ENCODE measurements at places on chromosomes 2 and 18.

DNA sequence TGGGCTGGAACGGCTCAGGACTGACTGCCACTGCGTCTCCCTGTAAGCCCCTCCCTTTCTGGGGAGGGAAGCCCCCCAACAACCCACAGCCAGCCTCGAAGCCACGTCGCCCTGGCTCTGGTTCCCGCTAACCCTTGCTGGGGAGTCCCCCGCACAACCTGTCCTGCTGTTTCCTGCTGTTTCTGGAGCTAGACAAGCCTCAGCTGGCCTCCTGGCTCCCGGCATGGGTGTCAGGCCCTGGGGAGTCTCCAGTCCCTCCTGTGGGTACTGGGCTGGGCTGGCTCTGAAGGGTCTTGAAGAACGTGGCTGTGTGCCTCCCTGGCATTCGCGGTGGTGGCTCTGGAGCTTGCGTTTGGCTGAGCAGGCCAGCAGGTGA lies 20.9 kb downstream of the NFATC1 start:
- DNase-seq = no peak

DNA sequence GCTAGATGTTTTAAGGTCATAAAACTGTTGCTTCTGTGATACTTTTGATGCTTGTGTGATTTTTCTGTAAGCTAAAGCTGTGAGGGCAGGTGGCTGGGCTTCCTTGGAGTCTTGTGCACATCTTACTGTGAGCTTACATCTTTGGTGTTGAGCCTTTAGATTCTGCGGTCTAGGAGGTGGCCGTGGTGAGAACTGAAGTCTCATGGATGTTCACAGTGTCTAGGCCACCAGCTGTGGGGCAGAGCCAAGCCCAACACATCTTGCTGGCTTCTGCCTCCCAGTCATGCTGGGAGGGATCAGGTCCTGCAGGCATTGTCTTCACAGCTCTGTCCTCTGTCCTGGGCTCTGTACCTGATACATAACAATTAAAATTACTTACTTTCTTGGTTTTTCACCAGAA lies 219.7 kb upstream of the HS6ST1 start:
- DNase-seq = no peak

DNA sequence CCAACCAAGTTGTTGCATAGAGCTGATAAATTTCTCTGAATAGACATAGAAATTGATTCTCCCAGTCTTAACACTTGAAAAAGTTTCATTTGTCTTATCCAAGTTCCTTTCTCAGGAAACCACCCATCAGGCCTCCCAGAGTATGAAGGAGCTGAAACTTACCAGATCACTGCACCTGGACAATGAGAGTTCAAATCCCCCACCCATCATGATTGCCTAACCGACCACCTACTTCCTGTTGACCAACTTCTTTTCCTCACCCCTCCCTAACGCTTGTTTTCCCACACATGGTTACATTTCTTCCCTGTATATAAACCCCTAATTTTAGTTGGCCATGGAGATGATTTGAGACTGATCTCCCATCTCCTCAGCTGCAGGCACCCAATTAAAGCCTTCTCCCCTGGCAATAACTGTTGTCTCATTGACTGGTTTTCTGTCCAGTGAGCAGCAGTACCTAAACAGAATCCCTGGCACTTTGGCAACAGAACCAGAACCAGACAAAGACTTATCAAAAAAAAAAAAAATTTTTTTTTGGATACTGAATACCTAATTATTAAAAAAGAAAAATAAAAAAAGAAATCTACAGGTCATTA lies 103.0 kb downstream of the SPIRE1 start:
- DNase-seq = no peak

DNA sequence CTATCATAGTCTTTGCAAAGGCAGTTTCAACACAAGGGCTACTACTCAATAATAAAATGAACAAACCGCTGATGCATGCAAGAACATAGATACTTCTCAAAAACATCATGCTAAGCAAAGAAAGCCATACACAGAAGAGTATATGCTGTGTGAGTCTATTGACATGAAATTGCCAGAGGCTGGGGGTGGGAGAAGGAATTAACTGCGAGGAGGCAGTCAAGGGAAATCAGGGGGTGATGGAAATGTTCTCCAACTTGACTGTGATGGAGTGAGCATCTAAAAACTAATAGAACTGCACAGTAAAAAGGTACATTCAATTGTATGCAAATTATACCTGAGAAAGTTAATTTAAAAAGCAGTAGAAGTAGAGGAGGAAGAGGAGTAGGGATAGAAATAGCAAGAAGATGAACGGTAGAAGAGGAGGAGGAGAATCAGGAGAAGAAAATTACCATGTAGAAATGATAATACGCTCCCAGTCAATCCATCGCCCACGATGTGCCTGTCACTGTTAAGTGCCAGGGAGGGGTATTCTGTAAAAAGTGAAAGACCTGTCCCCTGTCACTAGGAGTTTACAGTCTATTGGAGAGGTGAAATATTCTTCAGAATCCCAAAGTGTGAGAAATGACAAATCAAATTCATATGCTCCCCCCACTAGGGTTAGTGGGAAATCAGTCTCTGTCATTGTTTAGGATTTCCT lies 90.3 kb downstream of the B3GNT2 start:
- no peak for DNase-seq

DNA sequence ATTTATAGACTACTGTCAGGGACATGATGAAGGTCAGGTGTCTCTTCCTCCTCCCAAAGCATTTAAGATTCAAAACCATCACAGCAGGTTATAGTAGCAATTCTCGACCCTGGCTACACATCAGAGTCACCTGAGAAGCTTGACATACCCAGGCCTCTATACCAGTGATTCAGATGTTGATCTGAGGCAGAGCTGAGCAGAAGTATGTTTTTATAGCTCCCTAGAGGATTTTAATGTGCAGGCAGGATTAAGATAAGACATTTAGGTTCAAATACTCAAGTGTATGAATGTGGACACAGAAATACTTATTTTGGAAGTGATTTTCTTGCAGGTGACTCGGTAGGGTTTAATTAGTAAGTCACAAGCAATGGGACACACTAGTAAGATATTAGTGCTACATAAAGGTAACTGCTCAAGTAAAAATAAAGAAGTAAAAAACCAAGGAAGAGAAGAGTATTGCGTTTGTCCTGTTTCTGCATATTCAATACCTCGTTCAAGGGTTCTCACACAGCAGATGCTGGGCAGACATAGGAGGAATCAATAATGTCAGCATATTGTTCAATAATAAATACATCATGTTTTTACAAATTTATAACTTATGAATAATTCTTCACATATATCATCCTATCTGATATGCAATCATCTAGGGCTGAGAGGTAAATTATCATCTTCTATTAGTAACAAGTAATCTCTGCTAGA lies 7.0 kb downstream of the GCFC2 start:
- DNase-seq = no peak

DNA sequence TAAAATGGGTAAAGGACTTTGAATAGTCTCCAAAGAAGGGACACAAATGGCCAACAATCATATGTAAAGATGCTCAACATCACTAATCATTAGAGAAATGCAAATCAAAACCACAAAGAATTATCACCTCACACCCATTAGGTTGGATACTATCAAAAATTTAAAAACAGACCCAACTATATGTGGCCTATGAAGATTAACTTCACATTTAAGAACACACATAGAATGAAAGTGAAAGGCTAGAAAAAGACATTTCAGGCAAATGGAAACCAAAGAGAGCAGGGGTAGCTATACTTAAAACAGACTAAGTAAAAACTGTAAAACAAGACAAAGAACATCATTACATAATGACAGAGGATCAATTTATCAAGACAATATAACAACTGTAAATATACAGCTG lies 53.5 kb upstream of the ASPRV1 start:
- no peak for DNase-seq

DNA sequence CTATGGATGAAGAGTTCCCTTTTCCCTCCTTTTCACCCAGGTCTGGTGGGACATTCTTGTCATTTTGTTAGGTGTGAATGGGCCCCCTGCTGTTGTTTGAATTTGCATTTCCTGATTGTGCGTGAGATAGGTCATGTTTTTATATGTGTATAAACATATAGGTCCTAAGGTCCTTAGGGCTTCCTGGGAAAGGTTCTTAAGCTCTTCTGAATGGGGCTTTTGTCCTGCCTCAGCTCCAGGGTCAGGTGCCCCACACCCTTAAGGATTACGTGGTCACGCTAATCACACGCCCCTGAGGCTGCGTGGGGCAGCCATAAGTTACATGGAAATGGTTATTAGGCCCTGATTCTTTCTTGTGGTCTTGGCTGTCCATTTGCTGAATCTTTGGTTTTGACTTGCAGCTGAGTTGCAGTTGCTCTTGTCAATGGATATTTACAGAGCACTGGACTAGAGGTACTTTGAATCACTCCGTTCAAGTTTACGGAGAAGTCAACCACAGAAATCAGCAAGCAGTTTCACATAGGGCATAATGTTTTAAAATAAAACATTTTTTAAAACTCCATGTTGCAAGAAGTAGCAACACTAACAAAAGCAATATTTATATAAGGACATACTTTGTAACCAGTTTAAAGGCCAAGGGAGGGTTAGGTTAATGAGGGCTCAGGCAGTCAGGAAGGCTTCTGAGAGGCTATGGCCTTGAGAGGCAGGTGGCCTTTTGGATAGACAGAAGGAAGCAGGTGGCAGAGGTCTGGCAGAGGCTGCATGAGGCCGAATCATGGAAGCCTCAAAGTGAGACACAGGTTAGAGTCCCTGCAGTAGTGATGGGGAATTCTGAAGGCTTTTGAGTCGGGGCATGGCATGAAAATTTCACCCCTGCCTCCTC lies 24.2 kb downstream of the LIPG start:
- no peak for DNase-seq

DNA sequence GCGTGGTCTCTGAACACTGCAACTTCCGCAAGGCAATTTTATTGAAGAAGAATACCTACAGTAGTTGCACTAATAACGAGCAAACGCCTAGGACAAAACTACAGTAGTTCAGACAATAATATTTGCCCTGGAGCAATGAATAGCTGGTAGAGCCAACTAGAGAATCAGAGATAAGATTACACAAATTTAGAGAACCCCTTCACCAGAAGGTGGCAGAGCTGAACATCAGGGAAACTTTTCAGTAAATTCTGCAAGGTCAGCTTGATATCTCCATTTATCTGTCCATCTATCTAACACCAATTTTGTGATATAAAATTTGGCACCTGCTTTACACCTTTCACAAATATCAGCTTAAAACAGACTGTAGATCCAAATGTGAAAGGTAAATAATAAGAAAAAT lies 43.8 kb downstream of the CDH19 start:
- DNase-seq = no peak

- DNase-seq = no peak
Measured at GRCh38 chr2:223784221-223784772, 53.1 kb downstream of the AP1S3 start.

- DNase-seq = no peak
Measured at GRCh38 chr18:13271302-13271911, 52.8 kb downstream of the LDLRAD4 start.

DNA sequence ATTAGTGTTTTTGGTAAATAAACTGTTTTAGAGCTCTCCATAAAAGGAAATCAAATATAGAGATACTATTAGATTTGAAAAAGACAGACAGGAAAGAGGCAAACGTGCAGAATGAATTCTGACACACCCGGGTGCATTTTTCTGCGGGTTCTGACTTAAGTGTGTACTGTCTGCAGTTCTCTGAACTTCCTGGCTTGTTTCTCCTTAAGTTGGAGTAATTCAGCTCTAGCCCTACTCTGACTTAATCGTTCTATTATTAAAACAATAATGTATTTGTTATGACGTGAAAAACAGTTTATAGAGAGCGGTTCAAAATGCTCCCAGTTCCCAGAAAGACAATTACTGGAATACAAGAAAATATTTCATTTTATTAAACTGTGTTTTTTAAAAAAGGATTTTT lies 305.9 kb downstream of the ARHGAP15 start:
- no peak for DNase-seq

Data from stimulated activated CD4-positive, alpha-beta T cell treated with anti-CD3 and anti-CD28 coated beads, TNF-alpha, amount 100 ng/mL, for 1 hour (primary cell).